ENCODE measurements at places on chromosomes 12 and 14.
A peak's percentile ranks its signal among the peaks of the same experiment; 100 is the strongest.

DNA sequence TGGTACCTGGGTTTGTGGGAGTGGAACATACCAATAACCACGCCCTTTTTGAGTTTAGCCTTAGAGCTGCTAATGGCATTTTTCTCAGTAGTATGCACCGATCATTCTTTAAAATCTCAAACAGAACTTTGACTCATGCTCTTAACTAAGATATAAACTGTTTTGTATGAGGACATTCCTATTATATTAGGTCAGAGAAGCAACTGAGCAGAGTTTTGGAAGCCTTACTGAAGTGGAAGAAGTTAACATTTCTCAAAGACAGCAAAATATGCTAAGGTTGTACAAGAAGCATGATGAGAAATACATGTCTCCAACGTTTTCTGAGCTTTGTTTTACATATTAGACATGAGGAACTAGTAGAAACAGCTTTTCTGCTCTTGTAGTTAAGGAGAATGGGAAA, 819.2 kb downstream of the FSCB start:
- DNase-seq: no peak

GRCh38 chr12:6891646-6892001, 13.0 kb upstream of the LRRC23 start:
- DNase-seq: no peak

- no peak for DNase-seq
Measured at GRCh38 chr12:95607642-95608041, 56.4 kb upstream of the USP44 start.

GRCh38 chr12:67091678-67092077, 177.5 kb upstream of the CAND1 start:
- DNase-seq: no peak

- no peak for DNase-seq
Measured at GRCh38 chr14:94439453-94440057, 13.0 kb downstream of the SERPINA11 start.

GRCh38 chr12:26302776-26303175, 107.4 kb downstream of the SSPN start:
- no peak for DNase-seq

GRCh38 chr12:46788072-46788887, 37.5 kb downstream of the SLC38A4 start:
- no peak for DNase-seq

GRCh38 chr14:99190696-99191394, 81.2 kb downstream of the BCL11B start:
- DNase-seq: no peak

- no peak for DNase-seq
Measured at GRCh38 chr14:35911097-35911496, 85.0 kb downstream of the BRMS1L start.

- DNase-seq: peak; percentile 27
Measured at GRCh38 chr12:68119724-68120211, 39.8 kb downstream of the IFNG start.

DNA sequence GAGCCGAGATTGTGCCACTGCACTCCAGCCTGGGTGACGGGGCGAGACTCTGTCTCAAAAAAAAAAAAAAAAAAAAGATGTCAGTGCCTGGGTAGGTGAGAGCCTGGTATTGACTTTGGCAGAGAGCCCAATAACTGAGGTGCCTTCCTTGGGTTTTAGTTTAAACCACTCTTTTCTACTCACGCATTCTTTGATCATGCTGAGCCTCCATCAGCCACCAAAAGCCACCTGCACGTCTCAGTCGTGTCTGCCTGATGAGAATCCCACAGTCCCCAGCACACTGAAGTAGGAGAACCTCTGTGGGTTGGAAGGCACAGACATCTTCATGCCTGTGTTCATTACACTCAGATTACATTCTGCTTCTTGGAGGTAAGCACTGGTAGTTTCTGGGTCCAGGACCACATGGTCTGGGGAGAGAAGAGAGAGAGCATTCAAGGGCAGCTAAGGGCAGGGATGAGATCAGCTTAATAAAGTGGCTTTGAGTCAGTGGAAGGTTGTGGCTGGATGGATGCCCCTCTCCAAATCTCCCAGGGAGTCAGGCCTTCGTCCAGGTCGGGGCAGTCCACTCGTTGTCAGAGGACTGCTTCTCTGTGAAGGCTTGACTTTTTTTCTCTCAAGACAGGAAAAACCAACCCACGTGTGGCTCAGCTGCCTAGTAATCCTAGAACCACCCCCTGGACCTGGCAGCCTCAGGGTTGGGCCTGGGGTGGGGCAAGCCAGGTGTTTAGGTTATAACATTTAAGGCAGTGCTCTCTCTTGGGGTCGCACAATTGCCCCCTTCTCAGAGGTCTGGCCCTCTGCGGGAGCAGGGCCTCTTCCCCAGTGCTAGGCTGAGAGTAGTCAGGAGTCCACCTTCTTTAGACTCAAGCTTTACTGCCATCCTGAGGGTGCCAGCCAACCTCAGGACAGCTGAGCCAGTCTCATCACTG, 32.6 kb upstream of the MAX start:
- DNase-seq: no peak

DNA sequence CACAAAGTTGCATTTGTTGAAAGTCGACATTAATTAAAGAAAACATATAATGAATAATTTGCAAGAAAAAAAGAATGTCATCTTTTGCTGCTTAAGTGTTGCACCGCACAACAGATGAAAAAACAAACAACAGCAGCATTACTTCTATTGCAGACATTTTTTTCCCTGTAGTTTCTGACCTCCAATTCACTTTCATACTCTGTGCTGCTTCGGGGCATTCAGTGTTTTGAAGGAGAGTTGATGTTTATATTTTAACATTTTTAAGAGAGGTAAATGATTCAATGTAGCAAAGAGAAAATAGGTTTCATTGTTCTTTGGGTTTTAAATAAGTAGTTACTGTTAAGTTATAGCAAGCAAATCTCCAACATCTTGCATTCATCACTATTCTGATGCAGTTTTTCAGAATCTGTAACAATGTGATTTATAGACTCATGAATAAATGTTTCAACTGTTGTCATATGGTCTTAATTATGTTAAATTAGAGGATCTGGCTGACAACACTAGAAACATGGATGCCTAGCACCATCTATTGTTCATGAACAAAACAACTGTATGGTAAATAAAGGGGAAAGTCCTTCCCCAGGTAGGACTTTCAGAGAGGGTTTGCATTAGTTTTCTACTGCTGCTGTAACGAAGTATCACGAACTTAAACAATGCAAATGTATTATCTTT, 168.1 kb downstream of the BCAT1 start:
- DNase-seq: no peak

- DNase-seq: no peak
Measured at GRCh38 chr12:57031138-57031725, 14.9 kb upstream of the TAC3 start.

DNA sequence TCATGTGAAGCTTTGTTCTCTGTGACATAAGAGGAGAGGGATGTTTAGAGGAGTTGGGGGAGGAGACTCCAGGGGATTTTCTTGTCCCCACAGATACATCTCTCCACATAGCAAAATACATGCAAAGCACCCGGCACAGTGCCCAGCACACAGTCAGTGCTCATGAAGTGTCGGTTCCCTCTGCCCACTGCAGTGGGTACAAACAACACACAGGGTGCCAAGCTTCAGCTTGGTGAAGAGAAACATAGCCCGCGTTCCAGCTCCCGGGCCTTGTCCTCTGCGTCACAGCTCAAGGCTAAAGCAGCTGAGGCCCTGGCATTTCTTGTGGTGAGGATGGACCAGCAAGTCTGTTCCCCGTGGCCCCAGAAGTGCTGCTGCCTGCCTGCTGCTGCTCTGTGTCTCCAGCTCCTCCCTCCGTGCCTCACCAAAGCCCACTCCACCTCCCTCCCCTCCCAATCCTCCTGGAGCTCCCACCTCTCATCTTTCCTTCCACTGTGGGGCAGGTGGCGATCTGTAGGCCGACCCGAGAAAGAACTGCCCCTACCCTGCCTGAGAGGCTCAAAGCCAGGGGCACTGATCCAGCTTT, 57.0 kb upstream of the FKBP4 start:
- DNase-seq: no peak

DNA sequence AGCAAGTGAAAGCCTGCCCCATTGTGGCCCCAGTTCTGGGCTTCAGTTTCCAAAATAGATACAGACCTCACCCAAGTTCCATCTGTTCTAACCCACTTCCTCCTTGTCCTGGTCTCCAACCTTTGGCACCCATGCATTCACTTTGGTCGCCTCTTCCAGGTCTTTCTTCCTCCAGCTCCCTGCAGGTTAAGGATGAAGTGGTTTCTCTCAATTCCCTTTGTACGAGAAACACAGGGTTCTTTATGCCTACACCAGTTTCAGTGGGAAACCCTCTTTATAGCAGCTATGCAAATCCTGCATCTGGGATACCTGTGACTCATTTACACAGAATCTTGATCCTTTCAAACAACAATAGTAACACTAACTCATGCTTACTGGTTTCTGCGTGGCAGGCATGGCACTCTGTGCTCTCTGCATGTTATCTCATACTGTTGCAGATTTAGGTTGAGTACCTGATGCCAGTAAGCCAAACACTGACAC, 110.6 kb upstream of the AMIGO2 start:
- DNase-seq: no peak

GRCh38 chr14:105257464-105257863, 9.1 kb downstream of the BTBD6 start:
- no peak for DNase-seq

DNA sequence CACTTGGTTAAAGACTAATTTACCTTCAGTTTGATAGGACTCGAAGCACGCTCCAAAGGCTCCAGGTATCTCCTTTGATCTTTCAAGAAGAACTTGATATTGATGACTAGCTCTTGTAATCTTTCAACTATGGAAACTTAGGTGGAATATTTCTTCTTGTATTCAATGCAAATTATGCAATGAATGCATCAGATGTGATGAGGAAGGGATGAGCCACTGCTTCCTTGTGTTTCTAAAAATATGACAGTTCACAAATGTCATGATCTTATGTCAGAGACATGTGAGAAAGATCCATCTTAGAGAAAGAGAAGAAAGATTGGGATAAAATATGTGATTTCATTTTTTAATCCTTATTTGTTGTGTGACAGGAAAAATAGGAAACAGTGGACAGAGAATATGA, 9.9 kb downstream of the RNASE9 start:
- DNase-seq: no peak

DNA sequence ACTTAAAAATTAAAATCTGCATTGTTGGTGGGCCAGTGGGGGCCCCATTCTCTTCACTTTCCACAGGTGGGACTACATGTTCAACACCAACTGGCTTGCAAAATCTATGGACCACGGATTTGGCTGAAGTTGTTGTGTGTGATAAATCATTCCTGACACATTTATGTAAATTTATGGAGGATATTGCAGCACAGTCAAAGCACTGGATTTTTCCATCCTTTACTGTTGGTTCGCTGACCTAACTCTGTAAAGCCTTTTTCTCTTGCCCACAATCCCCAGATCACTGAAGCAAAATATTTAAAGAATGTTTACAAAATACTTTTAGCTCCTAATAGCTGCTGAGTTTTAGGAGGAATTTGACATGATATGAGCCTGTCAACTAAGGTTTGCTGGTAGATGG, 219.7 kb upstream of the PRICKLE1 start:
- DNase-seq: no peak

DNA sequence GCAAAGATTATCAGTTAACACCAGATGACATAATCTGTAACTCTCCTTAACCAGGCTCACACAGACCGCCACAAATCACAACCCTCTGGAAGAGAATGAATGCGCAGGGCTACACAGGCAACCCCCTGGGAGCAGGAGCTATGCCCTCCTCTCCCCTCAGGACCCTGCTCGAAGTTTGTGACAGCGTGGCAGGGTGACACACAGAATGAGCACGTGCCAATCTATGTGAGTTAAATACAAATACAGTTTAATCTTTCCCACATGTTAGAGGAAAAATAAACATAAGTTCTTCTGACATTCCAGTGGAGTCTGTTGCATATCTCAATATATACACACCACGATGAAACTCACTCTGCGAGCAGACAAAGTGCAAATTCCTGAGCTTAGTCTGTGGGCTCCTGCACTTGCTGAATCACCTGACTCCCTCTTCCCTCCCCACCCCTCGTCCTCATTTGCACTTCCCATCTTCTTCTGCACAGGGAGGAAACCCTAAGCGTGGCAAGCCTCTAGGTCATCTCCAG, 37.6 kb downstream of the BCAT1 start:
- no peak for DNase-seq

DNA sequence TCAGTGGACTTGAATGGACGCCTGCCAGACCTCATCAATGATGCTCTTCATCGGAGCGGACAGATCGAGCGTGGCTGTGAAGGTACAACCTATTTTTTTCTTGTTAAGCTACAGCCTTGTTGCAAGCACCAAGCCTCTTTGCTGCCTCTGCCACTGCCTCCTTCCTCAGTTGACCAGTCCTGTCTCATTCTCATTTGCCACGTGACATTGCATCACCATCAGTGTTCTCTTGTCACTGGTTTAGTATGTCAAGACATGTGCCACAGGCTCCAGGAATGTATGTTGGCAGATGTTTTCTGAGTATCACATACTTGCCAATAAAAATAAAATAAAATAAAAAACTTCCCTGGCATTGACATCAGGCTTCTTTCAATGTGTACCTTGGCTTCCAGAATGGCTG, 798.1 kb downstream of the NRXN3 start:
- DNase-seq: no peak

GRCh38 chr12:50572287-50572686, 67.5 kb downstream of the DIP2B start:
- no peak for DNase-seq

All from stimulated activated CD4-positive, alpha-beta T cell treated with anti-CD3 and anti-CD28 coated beads, Interleukin-1b, Interleukin-23, amount 100 ng/mL, for 1 hour (primary cell).